HFFc6 (cell line): ENCODE measurements at places on chromosomes 6 and 20.

GRCh38 chr6:108795122-108795521 is 53.1 kb upstream of the ARMC2 start:
- no peak for DNase-seq

- DNase-seq, result no peak
Observed at GRCh38 chr6:161575523-161576254, 301.8 kb upstream of the AGPAT4 start.

GRCh38 chr20:2858591-2858990 is 14.7 kb upstream of the PTPRA start:
- no peak for DNase-seq

- DNase-seq, result no peak
Observed at GRCh38 chr6:107489636-107490565, at the start of gene SOBP. TSS of gene SOBP (plus strand) at chr6:107490117. CDS start at chr6:107490617, 500 bp downstream.

DNA sequence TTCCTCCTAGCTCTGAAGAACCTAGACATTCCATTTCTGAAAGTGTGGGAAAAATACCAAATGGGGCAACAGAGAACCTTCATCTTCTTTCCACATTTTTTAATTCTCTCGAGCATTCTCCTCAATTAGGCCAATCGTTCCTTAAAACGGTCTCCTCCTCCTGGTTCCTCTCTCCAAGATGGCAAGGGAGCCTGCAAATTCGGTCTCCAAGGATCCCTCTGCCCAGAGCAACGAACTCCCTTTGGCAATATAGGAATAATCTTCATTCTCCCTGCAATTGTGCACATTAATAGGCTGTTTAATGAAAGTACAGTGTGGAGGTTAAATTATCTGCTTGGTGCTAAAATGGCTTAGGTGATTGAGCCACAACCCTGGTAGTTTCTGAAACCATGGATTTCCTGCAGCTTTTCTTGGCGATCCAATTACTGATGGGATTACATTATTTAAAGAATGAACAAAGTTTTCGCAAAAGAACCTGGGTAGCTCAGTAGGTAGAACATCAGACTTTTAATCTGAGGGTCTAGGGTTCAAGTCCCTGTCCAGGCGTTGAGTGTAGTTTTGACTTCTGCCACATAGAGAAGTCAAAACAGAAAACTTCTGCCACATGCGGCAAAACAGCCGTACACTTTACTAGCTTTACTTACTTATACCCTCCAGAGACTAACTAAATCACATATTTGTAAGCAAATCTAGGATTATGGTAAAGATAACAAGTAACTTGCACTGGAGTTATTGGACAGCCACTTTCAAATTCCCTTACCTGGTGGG is 102.9 kb upstream of the ZNF184 start:
- peak; percentile 13 for DNase-seq

- DNase-seq, result no peak
Observed at GRCh38 chr20:34921436-34921835, 34.2 kb downstream of the GSS start.

DNA sequence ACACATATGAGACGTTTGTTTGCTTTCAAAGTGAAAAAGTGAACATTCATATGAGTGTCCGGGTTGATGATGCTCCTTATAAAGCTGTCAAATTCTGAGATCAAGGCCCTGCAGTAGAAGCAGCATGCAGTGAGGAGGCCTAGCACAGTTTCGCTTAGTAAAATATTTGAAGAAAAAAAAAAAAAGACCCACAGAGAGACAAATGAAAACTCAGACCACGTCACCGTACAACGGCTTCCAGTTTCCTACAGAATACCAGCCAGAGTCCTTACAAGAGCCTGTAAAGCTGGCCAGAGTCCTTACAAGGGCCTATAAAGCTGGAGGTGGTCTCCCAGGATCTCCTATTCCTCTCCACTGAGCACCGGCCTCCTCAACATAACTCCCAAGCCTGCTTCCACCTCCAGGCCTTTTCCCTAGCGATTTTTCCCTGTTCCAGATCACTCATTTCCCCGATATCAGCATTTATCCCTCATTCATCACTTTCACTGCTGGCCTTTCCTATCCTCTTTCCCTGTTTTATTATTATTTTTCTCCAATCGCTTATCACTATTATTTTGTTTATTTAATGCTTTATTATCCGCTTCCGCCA is 1.5 kb upstream of the HMGN4 start:
- peak; percentile 44 for DNase-seq

- DNase-seq, result no peak
Observed at GRCh38 chr20:47306095-47306494, 50.4 kb downstream of the ZMYND8 start.

DNA sequence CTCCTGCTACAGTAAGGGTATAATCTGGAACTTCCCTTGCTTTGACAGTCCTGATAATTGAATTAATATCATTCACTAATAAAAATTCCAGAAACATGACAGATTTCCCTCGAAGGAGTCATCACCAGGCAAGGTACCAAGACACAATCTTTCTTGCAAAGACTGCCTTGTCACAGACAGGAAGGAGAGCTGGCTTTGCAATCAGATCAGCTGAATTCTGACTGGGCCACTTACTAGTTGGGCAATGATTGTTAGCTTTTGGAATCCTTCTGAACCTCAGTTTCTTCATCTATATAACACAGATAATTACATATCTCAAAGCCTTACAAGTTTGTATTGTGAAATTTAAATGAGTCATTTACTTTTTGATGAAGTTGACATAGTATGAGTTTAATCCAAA is 344.2 kb downstream of the RFPL4B start:
- peak; percentile 88 for DNase-seq

- peak; percentile 91 for DNase-seq
Observed at GRCh38 chr6:26251354-26252076, 113.5 kb upstream of the BTN3A2 start.

DNA sequence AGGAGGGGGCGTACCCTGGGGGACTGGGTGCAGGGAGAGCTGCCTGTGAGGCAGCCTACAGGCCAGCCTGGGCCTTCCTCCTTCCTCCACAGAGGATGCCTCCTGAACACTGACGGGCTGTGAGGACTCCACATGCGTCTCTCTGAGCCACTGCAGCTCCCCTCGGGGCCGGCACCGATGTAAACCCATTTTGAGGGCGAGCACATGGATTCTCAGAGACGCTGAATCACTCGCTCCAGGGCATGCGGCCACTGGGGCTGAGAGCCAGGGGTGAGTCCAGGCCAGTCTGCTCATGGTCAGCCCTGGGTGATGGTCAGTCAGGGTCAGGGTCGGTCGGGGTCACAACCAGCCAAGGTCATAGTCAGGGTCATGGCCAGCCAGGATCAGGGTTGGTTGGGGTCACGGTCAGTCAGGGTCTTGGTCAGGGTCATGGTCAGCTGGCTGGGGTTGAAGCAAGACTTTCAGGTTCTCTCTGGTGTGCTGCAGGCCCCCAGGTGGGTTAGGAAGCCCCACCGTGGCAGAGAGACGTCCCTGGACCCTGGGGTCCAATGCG is 14.7 kb upstream of the RBBP8NL start:
- DNase-seq, result no peak

GRCh38 chr20:38658879-38659596 is 57.4 kb downstream of the ARHGAP40 start:
- no peak for DNase-seq
